Cortex of kidney (tissue), 1 donor: ENCODE measurements at places on chromosomes 6 and 20.

DNA sequence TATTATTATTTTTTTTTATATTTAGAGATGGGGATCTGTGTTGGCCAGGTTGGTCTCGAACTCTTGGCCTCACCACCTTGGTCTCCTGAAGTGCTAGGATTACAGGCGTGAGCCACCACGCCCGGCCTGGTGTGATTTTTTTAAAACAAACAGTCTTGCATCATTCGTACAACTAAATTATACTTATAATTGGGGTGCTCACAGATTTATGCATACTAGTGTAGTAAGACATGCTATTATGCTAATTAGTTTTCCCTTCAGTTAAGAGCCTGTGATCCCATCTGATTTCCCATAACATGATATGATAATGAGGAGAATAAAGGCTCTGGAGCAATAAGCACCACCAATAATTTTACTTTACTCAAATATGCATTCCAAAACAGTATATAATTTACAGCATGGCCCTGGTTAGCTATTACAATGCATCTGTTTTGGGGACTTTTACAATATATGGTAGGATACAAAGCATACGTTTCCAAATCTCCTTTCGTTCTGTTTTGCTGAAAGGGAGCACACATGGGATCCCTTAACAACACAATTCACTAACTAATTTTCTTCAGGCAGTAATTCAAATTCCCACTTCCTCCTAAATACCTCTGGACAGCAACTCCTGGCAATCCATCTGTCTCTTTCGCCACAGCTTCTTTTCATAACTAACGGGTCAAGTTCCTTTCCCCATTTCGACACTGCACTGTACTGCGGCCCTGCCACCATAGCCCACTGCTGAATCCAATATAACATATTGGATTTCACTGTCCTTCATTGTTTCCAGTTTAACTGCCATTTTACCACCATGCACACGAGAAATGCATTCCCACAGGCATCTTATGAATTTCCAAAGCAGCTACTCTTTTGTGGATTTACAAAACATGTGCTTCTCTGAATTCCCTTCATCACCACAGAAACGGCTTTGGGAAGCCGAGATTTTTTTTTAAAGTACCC lies 1.7 kb downstream of the NUDT3 start:
- DNase-seq = no peak

DNA sequence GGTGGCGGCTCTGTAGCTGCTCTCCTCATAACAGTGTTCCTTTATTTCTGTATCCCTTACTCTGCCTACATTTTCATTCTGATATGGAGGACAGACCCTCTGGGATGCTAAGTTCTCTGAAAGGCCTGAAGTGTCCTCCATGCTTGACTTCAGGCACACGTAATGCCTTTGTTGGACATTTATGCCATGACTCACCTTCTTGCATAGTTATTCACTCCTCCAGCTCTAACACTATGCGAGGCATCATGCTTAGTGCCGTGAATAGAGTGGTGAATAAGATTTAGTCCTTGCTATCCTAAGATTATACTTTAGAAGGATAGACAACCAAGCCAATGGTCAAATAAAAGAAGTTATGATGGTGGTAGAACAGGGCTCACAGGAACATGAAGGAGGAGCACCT lies 760.9 kb upstream of the FLRT3 start:
- DNase-seq = no peak

GRCh38 chr6:151723152-151723551 lies 84.3 kb upstream of the ESR1 start:
- DNase-seq = no peak

GRCh38 chr6:22756365-22756764 lies 187.0 kb downstream of the HDGFL1 start:
- DNase-seq = no peak

DNA sequence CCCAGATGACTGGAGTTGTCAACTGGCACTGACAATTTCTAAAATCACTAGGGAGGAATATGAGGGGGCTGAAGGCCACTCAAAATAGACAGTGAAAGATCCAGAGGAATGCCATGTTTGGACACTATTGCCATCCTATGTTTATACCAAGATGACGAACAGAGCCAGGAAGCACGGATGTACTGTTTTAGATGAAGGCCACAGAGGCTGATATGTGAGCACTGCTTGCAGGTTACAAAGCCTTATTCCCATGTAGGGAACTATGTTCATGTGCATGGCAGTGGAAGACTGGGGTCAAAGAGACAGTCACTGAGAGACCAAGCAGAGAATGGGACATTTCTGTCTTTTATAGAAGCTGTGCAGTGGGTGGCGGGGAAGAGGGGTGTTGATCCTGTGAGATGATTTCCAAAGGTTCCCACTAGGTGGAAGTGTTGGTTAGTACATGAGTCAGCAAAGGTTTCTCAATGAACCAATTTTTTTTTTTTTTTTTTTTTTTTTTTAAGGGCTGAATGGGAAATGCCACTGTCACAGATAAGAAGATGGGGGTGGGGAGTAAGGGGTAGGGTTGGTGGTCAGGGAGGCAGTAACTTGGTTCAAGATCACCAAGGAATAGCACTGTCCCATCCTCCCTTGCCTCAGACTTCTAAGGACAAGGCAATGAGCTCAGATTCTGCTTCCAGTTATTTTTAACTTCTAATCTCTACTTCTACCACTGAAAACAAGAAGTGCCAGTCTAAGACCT lies 46.7 kb upstream of the MOCS1 start:
- no peak for DNase-seq

DNA sequence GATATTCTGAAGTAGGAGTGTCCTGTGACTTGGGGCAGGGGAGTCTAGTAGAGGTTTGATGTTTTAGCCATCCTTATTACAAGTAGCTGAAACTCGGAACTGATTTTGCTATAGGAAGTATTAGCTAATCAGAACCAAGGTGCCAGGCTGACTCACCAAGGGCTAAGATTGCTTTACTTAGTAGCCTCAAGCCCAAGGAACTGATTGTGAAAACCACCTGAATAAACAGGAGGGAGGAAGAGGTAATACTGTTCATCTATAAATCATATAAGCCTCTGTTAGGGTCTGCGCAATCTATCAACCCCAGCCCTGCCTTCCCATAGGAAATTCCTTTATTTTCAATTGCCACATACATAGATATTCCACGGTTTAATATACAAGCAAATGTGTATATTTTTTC lies 54.4 kb downstream of the GNAS start:
- DNase-seq = no peak

- no peak for DNase-seq
Measured at GRCh38 chr6:73382462-73383113, 12.0 kb upstream of the DDX43 start.

DNA sequence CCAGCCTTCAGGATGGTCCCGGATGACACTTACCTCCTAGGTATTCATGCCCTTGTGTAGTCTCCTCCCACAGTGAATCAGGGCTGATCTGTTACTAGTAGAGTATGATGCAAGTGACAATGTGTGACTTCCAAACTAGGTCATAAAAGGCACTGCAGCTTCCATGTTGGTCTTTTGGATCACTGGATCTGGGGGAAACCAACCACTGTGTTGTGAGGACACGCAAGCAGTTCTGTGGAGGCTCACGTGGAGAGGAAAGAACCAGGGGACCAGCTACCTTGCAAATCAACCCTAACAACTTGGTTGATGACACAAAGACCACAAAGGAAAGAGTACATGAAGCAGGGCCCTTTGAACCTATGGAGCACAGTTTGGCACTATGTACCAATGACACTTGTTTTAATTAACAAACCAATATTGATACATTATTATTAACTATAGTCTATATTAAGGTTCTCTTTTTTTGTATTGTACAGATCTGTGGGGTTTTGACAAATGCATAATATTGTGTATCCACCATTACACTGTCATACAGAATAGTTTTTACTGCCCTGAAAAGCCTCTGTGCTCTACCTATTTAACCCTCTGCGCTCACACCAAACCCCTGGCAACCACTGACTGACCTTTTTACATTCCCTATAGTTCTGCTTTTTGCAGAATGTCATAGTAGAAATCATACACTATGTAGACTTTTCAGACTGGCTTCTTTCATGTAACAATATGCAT lies 16.3 kb upstream of the SDCBP2 start:
- no peak for DNase-seq

DNA sequence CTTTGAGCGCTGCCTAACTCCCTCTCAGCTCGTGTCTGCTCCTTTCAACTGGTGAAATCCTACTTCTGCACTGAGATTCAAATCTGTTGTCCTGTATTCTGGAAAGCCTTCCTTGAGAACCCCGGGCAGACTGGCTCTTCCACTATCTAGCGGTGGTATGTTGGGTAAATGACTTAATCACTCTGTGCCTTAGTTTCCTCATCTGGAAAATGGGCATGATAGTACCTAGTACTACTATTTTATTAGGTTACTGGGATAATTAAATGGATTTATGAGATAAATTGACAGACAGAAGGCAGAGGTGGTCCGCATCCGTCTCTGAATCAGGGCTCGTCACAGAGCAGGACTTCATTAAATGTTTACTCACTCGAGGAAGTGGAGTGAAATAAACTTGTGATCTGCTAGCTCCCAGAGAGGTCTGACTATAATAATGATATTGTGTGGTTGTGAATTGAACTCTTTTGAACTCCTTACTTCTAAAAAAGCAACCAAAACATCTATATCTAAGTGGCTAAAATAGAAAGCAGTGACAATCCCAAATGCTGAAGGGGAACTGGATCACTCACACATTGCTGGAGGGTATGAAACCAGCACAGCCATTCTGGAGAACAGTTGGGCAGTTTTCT lies 26.6 kb downstream of the PPP1R16B start:
- DNase-seq = no peak

GRCh38 chr6:21005816-21006570 lies 471.7 kb downstream of the CDKAL1 start:
- no peak for DNase-seq

- DNase-seq = no peak
Measured at GRCh38 chr20:17036541-17036940, 190.3 kb upstream of the PCSK2 start.

- DNase-seq = no peak
Measured at GRCh38 chr6:161031721-161032495, 40.3 kb downstream of the MAP3K4 start.

GRCh38 chr6:18142591-18142861 lies 12.4 kb downstream of the TPMT start:
- DNase-seq = no peak

DNA sequence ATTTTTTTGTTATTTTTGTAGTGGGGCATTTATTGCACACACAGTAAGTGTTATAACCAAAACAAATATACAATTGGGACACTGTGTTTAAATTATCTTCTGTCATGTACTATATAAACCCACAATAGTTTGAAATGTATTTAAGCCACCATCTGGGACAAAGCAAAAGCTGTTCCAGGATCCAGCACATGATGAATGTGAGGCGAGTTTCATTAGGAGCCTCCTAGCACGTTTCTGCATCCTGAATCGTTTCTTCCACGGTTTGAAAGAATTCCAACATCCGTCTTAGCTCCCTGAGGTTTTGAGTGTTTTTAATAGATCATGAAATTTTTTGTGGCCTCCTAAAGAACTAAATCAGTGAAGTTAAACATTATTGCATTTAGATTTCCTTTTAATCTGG lies 65.8 kb downstream of the EYA4 start:
- no peak for DNase-seq

DNA sequence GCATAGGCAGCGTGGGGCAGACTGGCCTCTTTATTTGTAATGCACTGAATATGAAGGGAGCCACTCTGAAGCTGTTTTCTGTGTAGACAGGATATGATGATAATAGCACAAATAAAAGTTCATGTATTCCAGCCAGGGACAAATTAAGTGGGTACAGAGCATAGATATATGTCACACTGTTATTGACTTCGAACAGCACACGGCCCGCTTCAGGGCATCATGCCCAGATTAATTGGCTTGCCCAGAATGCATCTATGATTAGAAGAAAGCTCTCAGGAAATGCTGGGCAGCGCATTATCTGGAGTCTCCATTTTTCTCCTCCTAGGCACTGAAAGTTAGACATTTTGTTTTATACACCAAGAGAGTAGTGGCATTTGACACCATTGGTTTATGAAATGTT lies 26.3 kb upstream of the SASH1 start:
- no peak for DNase-seq

- no peak for DNase-seq
Measured at GRCh38 chr20:34312024-34312460, 8.9 kb upstream of the AHCY start.

- no peak for DNase-seq
Measured at GRCh38 chr20:38631155-38632022, 29.8 kb downstream of the ARHGAP40 start.

- no peak for DNase-seq
Measured at GRCh38 chr20:39253051-39253755, 291.1 kb downstream of the DHX35 start.

DNA sequence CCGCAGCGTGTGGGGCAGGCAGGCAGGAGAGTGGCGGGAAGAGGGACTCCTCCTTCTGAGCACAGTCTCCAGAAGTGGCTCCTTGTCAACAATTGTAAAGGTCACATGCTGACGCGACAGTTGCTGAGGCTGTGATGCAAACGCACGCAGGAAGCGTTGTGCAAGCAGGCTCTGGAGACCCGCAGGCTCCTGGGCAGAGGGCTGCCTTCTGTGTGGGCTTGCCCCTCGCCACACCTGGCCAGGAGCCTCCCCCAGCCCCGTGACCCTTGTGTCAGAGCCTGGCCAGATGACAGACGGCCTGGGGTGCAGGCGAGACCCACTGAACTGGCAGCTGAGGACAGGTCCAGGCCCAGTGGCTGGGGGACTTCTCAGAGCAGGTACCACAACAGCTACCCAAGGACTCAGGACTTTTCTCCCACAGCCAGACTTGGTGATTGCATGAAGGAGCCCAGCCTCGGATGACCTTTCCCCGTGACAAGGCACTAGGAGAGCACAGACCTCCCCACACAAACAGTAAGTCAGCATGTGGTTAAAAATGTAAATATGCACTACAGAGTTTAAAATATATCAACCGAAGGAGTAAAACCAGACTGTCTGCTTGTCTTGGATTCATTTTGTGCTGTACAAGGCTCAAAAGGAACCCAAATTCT lies 222.1 kb upstream of the RREB1 start:
- DNase-seq = no peak

DNA sequence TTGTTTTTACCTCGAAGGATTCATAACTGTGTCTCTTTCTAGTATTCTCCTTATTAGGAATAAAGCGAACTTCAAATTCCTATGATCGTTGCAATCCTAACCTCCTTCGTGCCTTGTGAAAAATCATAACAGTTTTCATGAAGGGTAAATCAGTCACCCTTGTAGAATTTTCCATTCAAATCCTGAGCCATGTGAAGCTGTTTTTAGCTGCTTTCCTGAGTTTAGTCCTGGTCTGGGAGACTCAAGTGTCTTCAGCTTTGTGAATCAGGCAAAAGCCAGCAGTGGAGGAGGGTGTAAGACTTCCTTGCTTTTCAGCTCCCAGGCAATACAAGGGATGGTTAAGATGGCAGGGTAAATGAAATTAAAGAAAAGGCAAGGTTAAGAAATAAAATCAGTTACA lies 24.3 kb downstream of the GCNT2 start:
- no peak for DNase-seq
